Suprapubic skin (tissue), 4 donors: ENCODE measurements at places on chromosomes 2 and 18.

DNA sequence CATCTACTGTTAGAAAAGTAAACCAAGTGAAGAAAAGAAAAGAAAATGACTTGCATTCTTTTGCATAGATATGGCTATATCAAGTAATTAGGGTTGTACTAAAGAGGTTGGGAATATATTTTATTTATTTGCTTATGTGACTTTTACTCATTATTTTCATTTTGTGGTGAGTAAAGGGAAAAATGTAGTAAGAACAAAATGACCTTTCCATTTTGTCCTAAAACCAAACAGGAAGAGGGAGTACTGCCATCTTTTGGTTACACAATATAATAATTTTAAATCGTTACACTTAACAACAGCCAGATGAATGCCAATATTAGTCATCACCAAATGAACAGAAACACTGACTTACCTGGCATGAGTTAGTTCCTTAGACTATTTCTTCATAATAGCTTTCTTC lies 47.3 kb upstream of the NDUFV2 start:
- no peak for DNase-seq

GRCh38 chr18:7885865-7886264 lies 318.7 kb downstream of the PTPRM start:
- no peak for DNase-seq

- DNase-seq, result no peak
Observed at GRCh38 chr2:8872821-8873432, 35.5 kb upstream of the KIDINS220 start.

GRCh38 chr2:152407204-152407721 lies 72.3 kb downstream of the FMNL2 start:
- DNase-seq, result no peak

DNA sequence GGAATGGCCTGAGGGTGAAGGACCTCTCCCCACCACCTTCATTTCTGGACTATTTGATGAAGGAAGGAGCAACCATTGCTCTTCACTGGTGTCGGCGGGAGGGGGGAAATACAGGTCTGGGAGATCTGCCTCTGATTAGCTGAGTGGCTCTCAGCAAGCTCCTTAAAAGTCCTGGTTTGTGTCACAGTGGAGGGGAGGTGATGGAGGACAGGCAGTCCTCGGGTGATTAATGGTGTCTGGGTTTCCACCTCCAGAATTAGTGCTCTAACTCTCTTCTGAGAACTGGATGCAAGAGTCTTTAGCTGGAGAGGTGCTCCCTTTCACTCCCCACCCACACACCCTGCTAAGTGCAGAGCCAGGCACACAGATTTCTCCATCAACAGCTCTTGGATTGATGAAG lies 83.2 kb downstream of the TTC32 start:
- DNase-seq, result no peak

DNA sequence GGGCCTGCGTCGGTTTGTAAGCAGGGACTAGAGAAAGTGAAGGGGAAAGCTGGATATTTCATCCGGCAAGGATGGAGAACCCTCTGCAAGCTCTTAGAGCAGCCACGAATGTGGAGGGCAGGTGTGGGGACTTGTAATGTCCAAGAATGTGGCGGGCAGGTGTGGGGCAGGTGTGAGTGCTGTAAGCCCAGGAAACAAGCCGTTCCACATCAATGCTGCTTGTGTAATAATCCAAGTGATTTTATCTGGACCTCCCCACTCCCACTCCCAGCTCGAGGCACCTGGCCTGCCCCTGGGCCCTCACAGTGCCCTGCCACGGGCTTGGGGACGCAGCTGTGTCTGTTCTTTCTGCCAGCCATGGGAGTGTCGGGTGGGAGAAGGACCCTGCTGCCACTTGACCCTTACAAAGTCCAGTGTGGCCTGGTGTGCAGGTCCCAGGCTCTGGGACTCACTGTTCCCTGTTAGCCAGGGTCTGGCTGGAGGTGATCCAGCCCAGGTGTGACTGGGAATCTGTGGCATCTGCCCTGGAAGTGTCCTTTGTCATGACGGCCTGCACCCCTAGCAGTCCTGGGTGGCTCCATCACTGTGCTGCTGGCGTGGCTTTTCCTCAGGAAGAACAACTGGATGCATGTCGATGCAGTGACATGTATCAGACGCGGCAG lies 42.8 kb downstream of the SOX11 start:
- no peak for DNase-seq

DNA sequence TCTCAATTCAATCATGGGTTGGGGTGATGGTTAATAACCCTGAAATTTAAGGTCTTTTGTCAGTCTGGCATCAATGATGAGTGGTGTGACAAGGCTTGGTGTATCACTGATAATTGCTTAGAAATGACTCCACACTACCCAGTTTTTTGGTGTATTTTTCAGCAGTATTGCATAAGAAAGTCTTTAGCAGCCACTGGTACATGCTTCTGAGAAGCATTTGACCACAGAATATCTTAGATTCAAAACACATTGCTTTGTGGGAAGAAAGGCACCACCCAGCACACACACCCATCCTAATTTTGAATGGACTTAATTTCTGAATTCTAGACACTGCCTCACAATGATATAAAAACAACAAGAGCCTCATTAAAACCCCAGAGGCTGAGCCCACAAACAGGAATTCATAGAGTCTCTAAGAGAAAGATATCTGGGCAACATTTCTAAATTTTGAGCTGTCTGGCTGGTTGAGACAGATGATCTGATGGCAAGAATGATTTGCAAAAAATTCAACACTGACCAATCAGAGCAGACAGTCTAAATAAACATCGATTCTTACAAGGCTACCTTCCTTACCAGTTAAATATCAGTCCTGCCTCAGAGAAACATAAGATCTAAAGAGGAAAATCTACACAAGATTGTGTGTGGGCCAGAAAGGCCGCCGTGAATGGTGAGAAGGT lies 114.7 kb upstream of the CYP1B1 start:
- DNase-seq, result no peak

GRCh38 chr2:15944325-15945017 lies 4.1 kb downstream of the MYCN start:
- DNase-seq, result no peak

DNA sequence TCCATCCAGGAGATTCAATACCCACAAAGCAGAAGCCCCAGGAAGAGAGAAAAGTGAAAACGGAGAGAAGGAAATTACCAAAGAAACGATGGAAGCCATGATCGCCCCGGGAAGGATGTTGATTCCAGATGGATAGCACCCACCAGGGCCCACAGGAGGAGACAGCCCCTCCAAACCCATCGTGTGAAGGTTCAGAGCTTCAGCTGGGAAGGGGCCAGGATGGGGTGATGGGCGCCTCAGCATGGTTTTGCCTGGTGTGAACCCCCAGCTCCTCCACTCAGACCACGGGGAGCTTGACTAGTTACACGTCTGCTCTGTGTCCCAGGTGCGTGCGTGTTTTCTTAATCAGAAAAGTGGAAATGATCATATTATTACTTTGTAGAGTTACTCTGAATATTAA lies 264.5 kb downstream of the EIPR1 start:
- DNase-seq, result no peak

- no peak for DNase-seq
Observed at GRCh38 chr2:171584001-171584400, 61.7 kb downstream of the CYBRD1 start.

- DNase-seq, result no peak
Observed at GRCh38 chr2:100952512-100952911, 49.6 kb upstream of the RPL31 start.

- DNase-seq, result no peak
Observed at GRCh38 chr2:156191527-156191926, 141.0 kb downstream of the NR4A2 start.

DNA sequence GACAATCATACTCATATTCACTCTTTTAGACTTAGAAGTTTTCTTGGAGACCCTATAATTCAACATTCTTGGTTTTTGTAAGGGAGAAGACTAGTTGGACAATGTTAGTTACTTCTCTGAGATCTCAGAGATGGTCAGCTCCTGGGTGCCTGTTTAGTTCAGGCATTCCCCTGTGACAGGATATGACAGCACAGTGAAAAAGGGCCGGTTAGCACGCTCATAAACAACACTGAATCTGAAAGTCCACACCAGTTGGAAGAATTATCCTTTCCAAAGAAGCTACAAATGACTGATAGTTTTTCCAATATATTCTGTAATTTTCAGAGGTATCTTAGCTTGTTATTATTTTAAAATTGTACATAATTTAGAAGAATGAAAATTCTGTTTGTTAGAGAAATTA lies 75.7 kb downstream of the ADAM23 start:
- DNase-seq, result no peak

DNA sequence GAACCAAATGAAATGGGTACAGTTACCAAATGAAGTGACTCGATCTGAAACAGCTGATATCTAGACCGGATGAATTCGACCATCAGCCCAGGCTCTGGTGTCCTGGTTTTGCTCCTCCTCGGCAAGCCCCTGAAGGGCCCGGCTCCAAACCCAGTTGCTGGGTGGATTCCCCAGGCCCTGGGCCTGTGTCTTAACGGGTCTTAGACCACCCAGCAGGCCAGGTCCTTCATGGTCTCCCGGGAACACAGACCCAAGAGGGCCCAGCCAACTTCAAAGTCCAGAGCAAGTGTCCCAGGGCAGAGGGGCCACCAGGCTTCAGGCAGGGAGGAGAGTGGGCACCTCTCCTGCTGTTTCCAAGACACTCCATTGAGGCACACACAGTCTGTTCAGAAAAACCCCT lies 26.7 kb upstream of the NMUR1 start:
- no peak for DNase-seq
